Stimulated activated CD8-positive, alpha-beta memory T cell treated with anti-CD3 and anti-CD28 coated beads, Interleukin-4, amount 100 ng/mL, for 1 hour (primary cell): ENCODE measurements at places on chromosomes 11 and 22.

DNA sequence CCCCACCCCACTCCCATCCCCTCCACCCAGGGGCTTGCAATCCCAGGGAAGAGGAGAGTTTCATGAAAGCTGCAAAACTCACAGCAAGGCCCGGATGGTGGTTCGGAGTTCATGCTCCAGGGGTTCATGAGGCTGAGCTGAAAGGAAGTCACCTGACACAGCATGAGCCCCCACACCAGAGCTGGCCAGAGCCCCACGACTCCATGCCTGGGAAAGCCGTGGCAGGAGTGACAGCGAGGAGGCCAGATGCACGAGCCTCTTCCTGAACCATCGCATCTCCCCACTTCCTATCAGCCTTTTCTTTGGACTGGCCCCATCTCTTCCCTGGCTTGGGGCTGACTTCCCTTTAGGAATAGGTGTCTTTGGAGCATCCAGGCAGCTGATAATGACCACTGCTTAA, 105.8 kb downstream of the ABTB2 start:
- no peak for DNase-seq

DNA sequence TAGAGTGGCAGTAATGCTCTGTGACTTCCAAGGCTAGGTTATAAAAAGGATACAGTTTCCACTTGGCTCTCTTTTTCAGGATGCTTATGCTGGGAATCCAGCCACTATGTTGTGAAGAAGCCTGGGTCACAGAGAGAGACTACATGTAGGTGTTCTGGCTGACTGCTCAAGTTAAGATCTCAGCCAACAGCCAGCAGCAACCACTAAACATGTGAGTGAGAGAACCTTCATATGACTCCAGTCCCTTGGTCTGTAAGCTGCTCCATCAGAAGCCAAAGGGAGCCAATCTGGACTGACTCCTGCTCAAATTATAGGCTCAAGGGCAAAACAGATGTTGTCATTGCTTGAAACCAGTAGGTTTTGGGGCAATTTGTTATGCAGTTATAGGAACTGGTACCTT, 162.7 kb downstream of the MAML2 start:
- DNase-seq: no peak

DNA sequence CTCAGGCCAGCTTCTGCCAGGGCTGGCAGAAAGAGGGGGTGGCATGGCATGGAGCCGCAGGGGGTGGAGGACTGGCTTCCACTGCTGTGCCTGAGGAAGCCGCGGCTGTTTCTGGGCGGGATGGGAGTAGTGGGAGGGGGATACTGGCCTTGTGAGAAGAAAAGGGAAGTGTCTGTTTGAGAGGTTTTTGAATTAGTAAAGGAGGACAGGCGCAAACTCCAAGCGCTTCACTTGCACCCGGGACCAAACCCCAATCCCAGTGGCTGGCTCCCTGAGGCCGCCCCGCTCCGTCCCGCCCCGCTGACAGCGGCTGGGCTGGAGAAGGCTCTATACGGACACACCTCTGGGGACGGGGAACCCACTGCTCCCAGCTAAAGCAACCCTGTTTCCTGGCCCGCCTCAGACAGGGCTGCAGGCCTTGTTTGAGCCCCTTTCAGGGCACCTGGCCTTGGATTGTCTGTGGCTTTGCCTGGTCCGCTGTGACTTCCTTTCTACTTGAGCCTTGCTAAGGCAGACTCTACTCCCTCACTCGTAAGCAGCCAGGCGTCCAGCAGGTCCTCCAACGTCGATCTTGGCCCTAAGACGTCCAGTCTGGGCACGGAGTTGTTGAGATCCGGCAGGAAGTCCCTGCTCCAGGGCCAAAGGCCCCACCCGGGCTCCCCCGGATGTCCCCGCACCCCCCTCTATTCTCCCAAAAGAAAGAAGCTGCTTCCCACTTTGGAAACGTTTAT, 2.2 kb downstream of the APOA1 start:
- DNase-seq: no peak

DNA sequence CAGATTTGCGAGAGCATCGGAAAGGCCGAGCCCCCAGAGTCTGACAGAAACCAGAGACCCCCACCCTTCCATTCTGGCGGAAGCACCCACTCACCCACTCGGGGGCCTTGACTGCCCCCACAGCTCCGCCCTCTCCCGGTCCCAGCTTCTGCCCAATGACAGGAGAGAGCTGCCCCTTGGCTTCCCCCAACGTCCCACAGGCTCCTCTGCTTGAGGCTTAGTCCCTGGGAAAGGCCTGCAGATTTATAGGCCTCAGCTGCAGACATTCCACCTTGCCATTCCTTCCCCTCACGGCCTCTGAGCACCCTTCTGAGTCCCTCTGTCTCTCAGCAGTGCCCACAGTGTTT, 125.0 kb upstream of the NCAM1 start:
- no peak for DNase-seq

- no peak for DNase-seq
These were observed 2.3 kb upstream of the OR51B4 start for GRCh38 chr11:5304046-5304445.

DNA sequence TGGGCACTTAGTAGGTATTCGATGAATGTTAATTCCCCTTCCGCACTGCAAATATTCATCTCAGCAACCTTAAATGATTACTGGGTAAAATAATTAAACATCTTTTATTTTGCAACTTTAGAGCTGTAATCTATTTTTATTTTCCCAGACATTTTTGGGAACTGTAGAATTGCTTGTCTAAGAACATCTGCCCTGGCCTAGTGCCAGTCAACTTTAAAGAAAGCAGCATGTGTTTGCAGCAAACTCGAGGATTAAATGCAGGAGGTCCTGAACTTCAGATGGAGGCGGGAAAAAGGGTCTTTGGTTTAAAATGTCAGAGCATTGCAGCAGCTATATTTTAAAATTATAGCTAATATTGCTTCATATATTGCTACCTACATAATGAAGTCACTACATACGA, 190.0 kb downstream of the PGR start:
- DNase-seq: no peak

GRCh38 chr11:112298535-112298934, 37.9 kb upstream of the PLET1 start:
- DNase-seq: no peak
